Activated CD4-positive, alpha-beta T cell treated with anti-CD3 and anti-CD28 coated beads, Interleukin-2, amount 10 ng/mL, durations not matched to agents 7 days and 5 days (primary cell): ENCODE measurements at places on chromosomes 2 and 18. TPM values are rescaled to one million over a fixed set of nuclear protein-coding genes. Genes with fewer than 3 reads are reported as not detected.

Gene CLHC1
- total RNA-seq, result 9.6 TPM

DNA sequence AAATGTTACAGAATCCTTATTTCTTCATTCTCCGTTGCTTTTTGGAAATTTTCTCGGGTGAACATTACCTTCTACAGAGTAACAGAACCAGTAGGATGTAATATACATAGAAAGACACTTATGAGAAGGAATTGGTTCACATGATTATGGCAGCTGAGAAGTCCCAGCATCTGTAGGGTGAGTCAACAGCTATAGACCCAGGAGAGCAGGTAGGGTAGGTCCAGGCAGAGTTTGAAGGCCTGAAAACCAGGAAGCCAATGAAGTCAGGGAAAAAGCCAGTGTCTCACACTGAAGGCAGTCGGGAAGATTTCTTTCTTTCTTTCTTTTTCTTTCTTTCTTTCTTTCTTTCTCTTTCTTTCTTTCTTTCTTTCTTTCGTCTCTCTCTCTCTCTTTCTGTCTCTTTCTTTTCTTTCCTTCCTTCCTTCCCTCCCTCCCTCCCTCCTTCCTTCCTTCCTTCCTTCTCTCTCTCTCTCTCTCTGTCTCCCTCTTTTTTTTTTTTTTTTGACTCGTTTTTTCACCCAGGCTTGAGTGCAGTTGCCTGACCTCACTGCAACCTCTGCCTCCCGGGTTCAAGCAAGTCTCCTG, 15.1 kb upstream of the YES1 start:
- DNase-seq, result no peak

DNA sequence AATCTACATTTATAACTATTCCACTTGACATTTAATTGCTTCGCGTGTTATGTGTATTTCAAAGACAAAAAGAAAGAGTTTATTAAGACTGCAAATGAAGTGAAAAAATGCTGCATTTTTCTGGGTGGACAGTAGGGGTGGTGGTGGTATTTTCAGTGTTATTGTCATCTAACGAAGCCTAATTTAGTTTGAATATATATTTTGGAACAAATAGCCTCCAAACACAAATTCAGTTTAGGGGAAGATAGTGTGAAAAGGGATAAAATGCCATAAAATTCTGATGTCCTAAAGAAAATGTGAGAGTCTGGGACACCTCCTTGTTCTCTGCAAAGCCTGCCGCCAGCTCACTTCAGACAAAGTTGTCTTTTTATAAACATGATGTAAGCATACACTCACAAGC, 425.1 kb downstream of the NRXN1 start:
- no peak for DNase-seq

GRCh38 chr2:2642906-2643890, 312.1 kb upstream of the MYT1L start:
- no peak for DNase-seq
